ENCODE measurements at places on chromosomes 3 and 15. TPM values are rescaled to one million over a fixed set of nuclear protein-coding genes. Genes with fewer than 3 reads are reported as not detected.

The ZNF660 gene
- 13.1 TPM for polyA plus RNA-seq

The SEMA3G gene
- polyA plus RNA-seq = 23.5 TPM

The DPPA2 gene
- polyA plus RNA-seq = 0.93 TPM

The C2CD4A gene
- polyA plus RNA-seq = 0.34 TPM

The PPM1L gene
- polyA plus RNA-seq = 6.9 TPM

- DNase-seq = peak; percentile 74
These were observed 6.7 kb upstream of the CMTM7 start for GRCh38 chr3:32384938-32385337.

DNA sequence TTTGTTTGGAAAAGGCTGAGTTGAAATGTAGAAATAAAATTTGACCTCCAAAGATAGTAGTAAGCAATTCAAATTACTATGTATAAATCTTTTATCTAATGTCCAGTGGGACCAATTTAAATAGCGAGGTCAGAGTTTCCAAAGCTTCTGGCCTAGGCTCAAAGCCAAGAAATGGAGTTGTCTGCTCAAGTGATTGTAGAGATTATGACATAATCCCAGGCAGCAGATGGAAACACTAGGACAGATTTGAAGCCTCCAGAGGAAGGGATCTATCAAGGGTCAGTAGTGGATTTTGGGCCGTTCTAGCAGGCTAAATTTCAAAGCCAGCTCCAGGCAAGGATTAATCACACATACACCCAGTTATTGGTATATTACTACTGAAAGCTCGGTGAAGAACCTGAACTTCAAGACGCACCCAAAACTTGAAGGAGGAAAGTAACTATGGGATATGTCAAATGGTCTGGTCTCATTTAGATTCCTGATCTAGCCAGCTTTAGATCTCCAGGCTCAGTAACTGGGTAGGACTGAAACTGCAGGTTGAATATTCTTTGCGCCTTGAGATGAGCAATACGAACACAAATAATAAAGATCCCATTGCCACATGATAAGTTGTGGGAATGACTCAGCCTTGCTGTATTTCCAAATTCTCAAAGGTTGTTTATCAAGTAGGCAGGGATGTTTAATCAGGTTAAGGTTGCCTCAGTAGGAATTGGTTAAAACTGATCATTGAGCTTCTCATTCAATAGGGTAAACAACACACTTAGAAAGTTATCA, 30.9 kb upstream of the ARRDC4 start:
- DNase-seq = no peak

- DNase-seq = no peak
These were observed 9.0 kb upstream of the KLF13 start for GRCh38 chr15:31317421-31318327.

GRCh38 chr3:166104938-166105337, 267.7 kb upstream of the BCHE start:
- DNase-seq = no peak

GRCh38 chr3:126305427-126305826, 51.8 kb downstream of the KLF15 start:
- DNase-seq = no peak

All from renal cortex interstitium (tissue), 15 donors.